Cerebellar cortex (tissue), 1 donor: ENCODE measurements at places on chromosomes 16 and 17.

DNA sequence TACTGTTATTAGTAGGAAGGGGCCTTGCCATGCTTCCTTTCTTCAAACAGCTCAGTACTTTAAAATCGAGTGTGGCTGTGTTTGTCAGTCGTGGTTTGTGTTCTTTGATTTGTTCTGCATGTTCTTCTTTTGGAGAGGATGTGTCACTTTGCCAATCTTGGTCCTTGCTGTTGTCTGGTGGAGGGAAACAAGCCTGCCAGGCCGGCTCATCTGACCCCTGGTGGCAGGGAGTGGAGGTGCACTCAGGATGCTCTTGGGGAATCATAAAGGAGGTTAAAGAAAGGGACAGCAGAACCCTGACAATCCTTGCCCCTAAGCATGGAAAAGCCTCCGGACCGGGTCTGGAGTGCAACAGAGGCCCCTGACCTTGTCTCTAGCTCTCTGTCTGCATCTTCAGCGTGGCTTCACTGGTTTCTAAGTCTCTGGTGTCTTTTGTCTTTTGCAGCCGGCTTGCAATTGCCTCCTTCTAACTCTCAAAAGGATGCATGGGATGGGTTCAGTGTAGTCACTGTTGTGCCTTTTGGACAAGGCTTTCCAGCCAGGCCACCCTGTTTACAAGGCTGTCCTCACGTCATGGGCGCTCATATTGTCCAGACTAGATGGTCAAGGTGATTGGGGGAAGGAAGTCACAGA, 135.8 kb downstream of the WWOX start:
- peak; percentile 80 for DNase-seq

GRCh38 chr16:57387598-57388354, 15.5 kb downstream of the CX3CL1 start:
- DNase-seq, result no peak

GRCh38 chr17:12536472-12536871, 129.2 kb upstream of the MYOCD start:
- DNase-seq, result no peak

- DNase-seq, result no peak
Observed at GRCh38 chr16:67158637-67159600, 790 bp downstream of the TRADD start.

GRCh38 chr17:73998653-73999645, 204.5 kb upstream of the RPL38 start:
- peak; percentile 3 for DNase-seq

GRCh38 chr17:44826123-44826790, 3.8 kb downstream of the GJC1 start:
- DNase-seq, result no peak

- DNase-seq, result no peak
Observed at GRCh38 chr16:86752582-86753175, 174.3 kb downstream of the FOXL1 start.

GRCh38 chr17:19523690-19524089, 10.0 kb upstream of the SLC47A1 start:
- no peak for DNase-seq

DNA sequence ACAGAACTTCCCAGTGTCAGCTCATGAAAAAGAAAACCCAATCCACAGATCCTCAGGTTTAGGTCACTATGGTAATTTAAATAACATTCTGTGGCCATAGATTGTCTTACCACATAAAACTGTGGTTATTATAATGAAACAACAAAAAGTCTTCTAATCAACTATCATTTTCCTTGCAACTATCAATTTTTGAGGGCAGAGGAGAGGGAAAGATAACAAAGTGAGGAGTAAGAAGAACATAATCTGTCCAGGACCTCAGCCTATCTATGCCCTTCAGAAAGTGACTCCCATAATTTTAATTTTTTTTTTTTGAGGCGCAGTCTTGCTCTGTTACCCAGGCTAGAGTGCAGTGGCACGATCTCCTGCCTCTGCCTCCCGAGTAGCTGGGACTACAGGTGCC, 4.0 kb upstream of the GGNBP2 start:
- no peak for DNase-seq

- no peak for DNase-seq
Observed at GRCh38 chr16:1789643-1790045, 3.9 kb downstream of the IGFALS start.

GRCh38 chr17:39929646-39930407, 2.3 kb downstream of the LRRC3C start:
- no peak for DNase-seq

DNA sequence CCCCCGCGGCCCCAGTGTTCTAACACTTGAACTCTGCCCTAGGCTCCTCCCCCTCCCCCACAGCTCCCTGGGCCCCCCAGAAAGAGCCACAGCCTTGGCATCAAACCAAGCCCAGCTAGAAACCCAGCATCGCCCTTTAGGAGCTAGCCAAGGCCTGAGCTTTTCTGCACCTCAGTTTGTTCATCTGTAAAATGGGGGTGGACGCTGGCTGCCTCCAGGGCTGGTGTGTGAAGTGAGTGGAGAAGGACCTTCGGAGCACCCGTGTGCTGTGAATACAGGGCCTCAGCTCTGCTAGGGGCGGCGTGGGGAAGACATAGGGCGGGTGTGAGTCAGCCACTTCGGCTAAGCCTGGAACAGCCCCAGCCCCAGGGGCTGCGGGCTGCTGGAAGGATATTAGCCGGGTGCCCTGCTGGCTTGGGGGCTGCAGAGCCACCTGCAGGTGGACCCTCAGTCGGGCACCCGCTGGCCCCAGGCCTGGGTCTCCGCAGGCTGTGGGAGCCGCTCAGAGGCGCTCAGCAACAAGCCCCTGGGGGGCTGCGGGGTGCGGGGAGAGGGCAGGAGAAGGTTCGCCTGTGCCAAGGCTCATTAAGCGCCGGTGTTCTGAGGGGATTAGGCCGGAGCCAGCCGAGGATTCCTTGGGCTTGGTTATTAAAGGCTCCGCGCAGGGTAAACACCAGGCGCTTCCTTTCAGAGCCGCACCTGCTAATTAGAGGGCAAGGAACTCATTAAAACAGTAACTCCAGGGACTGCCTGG, 217.0 kb upstream of the CIBAR2 start:
- peak; percentile 86 for DNase-seq

DNA sequence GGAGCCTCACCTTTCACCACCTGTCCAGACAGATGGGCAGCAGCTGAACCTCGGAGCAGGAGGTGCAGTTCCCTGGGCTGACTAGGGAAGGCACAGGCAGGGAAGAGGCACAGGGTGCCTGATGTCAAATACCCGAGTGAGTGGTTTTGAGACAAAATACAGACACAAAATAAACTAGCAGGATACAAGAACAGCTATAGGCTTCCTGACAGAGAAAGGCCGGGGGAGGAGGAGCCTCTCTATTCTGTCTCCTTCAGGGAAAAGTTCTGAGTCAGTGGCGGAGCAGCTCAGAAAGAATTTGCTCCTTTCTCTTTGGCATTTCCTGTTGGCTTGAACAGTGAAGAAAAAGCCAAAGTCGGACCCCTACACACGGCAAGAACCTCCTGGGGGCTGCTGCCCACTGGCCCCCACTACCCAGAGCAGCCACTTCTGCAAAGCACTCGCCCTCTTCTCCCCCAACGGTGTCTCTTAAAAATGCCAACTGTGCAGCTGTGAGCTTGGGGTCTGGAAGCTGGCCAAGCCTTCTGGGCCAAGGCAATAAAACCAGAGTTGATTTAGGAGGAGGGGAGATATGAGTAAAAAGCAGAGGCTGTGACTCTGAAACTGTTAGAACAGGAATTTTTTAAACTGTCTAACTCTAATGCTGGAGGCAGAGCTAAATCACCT, 14.4 kb upstream of the FAAP100 start:
- DNase-seq, result peak; percentile 79

DNA sequence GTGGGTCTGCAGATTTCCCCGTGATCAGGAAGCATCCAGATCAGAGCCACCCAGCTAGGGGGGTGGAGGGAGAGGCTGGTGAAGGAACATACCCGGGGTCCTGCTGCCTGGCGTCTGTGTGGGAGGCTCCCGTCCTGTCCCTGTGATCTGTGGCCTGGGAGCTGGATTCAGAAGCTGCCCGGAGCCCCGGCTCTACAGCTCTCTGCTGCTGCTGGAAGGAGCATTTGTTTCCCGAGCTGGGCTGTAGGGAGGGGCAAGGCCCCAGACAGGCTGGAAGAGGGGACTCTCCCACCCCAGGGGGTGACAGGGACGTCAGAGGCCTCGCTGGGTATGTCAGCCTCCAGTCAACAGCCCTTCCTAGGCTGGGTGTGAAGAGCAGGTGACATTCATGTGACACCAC, 10.2 kb downstream of the SOX8 start:
- DNase-seq, result no peak

DNA sequence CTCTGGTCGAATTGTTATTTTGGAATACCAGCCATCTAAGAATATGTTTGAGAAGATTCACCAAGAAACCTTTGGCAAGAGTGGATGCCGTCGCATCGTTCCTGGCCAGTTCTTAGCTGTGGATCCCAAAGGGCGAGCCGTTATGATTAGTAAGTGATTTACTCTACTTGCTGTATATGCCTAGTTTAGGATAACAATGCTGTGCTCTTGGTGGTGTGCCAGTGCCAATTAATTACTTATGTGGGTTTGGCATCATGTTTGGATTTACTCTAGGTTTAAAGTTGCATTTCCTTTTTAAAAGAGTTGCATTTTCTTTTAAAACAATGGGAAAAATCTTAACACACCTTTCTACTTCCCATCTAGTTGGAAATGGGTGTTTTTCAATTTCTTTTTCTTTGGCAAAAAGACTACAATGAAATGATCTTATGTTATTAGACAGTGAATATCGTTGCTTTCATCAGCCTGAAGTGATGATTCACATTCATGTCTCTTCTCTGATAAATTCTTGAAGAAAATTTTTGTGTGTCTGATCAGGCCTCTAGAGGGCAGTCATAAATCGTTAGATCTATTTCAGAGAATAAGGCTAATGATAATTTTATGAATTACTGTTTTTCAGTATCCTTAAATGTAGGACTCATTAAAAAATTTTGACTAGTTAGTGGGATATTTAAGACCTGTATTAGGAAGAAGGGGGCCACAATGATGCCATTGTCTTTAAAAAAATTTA, 5.6 kb downstream of the SF3B3 start:
- peak; percentile 65 for DNase-seq

DNA sequence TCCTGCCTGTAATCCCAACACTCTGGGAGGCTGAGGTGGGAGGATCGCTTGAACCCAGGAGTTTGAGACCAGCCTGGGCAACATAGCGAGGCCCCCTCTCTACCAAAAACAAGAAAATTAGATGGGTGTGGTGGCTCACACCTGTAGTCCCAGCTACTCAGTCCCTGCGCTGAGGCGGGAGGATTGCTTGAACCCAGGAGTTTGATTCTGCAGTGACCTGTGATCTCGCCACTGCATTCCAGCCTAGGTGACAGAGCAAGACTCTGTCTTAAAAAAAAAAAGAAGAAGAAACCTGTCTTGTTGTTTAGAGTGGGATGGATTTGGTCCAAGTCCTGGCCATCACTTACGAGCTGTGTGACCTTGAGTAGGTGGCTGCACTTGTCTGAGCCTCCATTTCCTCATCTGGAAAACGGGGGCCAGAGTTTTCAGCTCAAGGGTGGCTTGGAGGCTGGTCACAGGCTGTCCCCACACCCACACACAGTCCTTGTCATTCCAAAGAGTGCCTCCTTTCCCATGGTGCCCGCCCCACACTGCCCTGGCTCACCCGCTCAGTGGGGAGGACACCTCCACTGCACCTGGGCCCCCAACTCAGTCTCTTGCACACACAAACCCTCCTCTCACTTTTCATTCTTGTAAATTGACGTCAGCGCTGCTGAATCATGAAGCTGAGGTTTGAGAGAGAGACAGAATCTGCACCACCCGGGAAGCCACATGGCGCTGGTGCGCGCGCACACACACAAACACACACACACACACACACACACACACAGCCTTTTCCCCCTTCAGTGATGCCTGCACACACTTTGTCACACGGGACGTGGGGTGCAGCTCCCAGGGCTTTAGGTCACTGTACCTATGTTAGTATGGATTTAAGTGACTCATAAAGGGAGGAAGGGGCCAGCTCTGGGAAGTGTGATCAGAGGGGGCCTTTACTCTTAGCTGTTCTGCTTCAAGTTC, 4.2 kb downstream of the SOCS1 start:
- no peak for DNase-seq

- DNase-seq, result no peak
Observed at GRCh38 chr17:67655478-67656148, 62.1 kb upstream of the NOL11 start.
